ENCODE measurements at places on chromosomes 2 and 18.

DNA sequence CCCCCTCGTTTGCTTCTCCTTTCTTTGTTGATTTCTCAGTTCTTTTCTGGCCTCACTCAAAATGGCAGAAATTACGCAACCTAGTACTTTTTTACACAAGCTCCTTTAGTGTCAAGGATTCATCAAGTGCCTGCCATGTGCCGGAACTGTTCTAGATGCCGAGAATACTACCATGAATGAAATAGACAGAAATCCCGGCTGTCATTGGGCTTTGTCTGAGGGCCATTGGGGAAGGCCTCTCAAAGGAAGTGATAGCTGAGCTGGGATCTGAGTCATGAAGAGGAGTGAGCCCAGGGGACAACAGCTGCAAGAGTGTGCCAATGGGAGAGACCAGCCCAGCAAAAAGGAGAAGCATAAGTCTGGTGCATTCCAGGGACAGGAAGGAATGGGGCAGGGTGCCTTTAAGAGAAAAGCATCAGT, 34.3 kb upstream of the PPP1CB start:
- peak; percentile 90 for DNase-seq

DNA sequence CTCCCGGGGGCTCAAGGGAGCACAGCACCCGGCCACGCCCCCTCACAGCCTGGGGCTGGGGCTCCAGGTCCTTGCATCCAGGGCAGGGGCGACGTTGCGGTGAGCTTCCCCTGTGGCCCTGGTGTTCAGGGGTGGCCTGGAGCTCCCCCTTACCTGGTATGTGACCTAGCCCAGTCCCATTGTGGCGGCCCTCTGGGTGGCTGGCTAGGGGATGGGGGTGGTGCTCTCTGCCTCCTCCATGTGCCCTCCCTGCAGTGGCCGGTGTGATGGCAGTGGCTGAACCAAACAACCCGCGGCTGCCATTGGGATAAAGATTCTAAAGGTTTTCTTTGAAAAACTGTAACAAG, 288.3 kb downstream of the RDH14 start:
- no peak for DNase-seq

- no peak for DNase-seq
These were observed 30.1 kb downstream of the RBKS start for GRCh38 chr2:27860111-27860510.

DNA sequence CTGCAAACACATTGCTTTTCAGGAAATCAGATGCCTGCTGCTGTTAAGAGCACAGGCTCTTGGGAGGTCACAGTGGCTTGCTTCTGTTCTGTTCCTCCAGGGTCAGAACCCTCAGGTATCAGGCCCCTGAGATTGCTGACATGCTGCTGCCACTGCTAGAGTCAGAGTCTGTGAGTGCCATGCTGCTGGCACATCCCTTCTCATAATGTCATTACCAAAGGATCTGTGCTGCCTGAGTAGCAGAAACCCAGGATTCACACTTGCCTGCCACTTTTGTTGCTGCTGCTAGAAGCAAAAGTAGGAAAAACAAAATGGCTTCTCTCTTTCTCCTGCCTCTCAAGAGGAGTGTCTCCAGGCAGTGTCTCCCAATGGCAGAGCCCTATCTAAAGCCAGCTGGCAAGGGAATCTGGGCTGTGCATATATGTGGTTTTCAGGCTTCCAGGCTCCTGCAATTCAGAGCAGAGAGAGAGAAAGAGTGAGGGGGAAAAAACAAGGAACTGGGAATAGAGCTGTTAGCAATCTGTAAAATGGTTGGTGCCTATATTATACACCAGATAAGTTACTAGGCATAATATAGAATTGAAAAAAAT, 180.3 kb downstream of the MYCN start:
- no peak for DNase-seq

GRCh38 chr2:149634103-149634502, 46.5 kb upstream of the MMADHC start:
- no peak for DNase-seq

DNA sequence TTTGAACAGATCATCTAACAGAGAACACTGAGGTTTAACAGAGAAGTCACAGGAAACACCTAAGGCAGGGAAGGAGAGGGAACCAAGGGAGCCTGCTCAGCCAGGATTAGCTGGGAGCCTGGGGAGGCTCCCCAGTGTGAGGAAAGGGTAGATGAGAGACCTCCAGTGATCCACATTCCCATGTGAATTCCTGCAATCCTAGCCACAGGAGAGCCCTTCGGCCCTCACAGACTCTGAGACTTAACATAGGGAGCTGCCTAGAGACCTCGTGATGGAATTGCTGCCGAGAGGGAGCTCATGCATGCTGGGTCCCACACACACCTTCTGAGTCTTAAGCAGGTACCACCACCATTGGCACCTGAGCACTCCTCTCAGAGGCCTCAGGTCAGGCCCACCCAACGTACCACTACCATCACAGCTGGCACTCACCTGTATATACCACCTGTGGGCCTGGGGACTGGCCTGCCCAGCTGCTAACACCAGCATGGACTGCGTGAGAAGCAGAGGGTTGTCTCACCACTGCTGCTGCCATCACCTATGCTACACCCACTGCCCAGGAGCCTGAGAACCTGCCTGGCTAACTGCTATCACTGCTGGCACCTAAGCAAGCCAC, 225.9 kb upstream of the RASGRP3 start:
- DNase-seq, result no peak

GRCh38 chr18:79257480-79257879, 138.2 kb upstream of the NFATC1 start:
- no peak for DNase-seq

- DNase-seq, result peak; percentile 21
These were observed 552.3 kb downstream of the KCNJ3 start for GRCh38 chr2:155250800-155251199.

DNA sequence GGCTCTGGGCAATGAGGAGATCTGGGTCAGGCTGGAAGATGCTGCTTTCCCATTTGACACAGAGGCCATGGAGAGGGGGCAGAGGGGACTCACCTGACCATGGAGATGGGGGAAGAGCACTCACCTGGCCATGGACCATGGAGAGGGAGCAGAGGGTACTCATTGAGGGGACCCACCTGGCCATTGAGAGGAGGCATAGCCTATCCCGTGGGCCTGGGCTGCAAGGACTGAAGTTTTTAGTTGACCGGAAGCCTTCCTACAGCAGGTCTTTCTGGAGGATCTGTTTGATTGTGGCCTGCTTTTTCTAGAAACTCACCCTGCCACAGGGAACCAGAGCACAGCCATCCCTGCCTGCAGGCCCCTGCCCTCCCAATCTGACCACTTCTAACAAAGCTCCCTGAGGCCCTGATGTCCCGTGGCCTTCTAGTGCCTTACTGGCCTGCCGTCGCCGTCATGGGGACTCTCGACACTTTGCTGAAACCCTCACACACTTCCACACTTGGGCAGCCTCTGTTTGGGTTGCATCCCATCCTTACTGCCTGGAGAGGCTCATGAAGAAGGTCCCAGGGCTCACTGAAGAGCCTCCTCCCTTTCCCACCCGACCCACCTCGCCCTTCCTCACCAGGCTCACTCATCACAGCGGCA, 5.1 kb upstream of the PROM2 start:
- no peak for DNase-seq

GRCh38 chr18:10286580-10287150, 167.8 kb upstream of the APCDD1 start:
- no peak for DNase-seq

DNA sequence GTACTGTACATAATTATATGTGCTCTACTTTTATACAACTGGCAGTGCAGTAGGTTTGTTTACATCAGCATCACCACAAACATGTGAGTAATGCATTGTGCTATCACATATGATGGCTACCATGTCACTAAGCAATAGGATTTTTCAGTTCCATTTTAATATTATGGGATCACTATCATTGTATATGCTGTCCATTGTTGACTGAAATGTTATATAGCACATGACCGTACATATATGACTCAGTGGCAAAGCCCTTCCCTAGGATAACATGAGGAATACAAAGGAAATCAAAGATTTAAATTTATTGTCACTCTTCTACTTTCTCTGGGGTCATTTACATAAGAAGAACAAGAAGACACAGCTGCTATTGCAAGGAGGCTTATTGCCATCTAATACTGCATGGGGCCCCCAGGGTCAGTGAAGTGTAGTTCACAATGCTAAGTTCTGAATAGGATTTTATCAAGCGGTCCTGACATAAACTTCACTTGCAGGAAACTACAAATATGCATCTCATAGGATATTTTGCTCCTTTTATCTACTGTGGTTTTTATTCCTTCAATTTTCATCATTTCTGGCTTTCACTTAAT, 21.8 kb downstream of the PDE1A start:
- peak; percentile 21 for DNase-seq

GRCh38 chr2:177245010-177245422, 19.5 kb downstream of the NFE2L2 start:
- DNase-seq, result peak; percentile 93

- peak; percentile 36 for DNase-seq
These were observed 472.0 kb upstream of the ETAA1 start for GRCh38 chr2:66925128-66925527.

- DNase-seq, result peak; percentile 45
These were observed 13.0 kb upstream of the FAHD2A start for GRCh38 chr2:95389245-95390119.

DNA sequence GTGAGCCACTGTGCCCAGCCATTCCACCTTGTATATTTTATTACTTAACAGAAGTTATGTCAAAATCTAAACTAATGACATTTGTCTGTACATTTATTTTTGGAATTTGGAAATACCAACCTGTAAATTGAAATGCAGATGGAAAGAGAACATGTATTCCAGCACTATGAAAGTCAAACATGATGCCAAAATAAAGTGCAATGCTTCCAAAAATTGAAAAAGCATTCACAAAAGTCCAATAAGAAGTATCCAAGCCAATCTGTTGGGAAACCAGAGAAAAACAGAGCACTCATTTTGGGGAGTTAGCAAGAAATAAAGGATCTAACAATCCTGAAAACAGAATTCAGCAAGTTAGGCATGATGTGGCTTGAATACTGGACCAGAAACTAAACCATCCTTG, 30.3 kb upstream of the NARS1 start:
- no peak for DNase-seq

- peak; percentile 65 for DNase-seq
These were observed 209.2 kb upstream of the SYT4 start for GRCh38 chr18:43486462-43486861.

- no peak for DNase-seq
These were observed 240.5 kb downstream of the BCL2 start for GRCh38 chr18:63079114-63079513.

GRCh38 chr2:96204836-96205624, 3.6 kb downstream of the STARD7 start:
- DNase-seq, result no peak

DNA sequence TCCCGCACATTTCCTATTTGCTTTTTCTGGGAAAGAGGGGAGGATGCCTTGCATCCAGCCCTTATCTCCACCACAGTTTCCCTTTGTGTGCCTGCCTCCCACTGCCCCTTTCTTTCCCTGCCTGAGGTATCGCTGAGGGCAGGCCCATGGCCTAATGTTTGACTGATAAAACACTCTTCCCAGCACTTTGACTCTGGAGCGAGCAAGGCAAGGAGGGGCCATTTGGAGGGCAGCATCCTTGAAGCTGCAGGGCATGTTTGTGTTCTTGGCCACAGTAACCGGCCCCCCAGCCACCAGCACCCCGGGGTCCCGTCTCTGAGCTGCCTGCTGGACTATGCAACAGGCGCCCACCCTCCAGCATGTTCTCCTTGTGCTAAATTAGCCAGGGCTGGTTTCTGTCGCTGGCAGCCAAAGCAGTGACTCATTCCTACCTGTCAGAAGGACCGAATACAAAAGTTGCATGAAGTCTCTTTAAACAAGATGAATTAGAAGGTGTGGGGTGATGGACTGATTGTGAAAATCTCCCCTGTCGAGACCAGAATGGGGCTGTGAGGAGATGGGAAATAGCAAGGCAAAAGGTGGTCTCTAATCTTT, 50.7 kb downstream of the BCL2L11 start:
- no peak for DNase-seq

- no peak for DNase-seq
These were observed 155.7 kb downstream of the ALK start for GRCh38 chr2:29765721-29766120.

GRCh38 chr18:77249569-77250500, at the start of gene GALR1:
GALR1 (plus strand) TSS chr18:77249848; CDS start chr18:77250549, 701 bp downstream.
- DNase-seq, result no peak

- DNase-seq, result no peak
These were observed 105.2 kb downstream of the CCDC85A start for GRCh38 chr2:56288838-56289580.

DNA sequence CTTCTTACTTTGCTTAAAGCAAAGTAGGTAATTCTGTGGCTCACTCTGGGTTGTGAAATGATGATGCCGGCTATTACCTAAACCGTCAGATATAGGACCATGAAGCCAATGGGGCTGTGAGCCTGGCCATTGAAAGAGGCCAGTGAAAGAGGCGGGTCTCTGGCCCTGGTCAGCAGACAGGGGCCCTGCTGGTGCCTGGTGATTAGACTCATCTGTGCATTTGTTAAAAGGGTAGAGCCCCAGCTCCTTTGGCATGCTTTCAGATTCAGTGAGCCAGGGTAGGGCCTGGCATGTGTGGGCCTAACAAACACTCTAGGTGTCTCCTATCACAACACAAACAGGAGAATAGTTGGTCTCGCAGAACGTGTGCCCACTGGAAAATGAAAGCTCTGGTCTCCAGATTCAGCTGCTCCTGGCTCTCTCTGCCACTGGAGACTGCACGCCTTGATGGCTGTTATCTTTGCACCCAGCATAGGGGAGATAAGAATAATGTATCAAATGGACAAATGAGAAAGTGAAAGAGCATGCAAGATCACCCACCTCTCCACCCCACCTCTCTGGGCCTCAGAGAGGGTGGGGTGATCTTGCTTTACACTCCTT, 6.9 kb downstream of the LRRC30 start:
- no peak for DNase-seq

DNA sequence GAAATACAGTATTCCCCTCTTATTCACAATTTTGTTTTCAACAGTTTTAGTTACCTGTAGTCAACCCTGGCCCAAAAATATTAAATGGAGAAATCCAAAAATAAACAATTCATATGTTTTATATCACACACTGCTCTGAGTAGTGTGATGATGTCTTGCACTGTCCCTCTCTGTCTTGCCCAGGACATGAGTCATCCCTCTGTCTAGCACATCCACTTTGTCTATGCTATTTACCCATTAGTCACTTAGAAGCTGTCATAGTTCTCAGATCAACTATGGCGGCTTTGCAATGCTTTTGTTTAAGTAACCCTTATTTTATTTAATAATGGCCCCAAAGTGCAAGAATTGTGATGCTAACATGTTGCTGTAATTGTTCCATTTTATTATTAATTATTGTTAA, 380.6 kb upstream of the REG3G start:
- DNase-seq, result no peak

GRCh38 chr18:8293184-8293583, 316.1 kb upstream of the RAB12 start:
- DNase-seq, result no peak

DNA sequence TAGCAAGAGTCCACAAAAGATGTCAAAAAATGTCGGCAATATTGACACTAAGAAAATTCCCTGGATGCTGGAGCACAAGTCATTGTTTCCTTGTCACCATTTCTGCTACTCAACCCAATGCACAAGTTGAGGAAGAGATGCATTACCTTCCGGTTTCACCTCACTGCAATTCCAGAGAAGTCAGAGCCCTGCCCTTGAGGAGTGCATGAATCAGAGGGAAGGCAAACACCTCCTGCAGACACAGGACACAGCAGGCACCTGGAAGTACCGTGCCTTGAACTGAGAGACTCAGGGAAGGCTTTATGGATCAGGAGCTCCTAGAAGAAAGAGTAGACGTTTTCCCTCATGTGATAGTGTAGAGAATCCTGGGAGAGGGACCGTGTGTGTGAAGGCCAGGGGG, 62.7 kb upstream of the ARL4C start:
- no peak for DNase-seq

GRCh38 chr18:5964996-5965395, 69.7 kb upstream of the TMEM200C start:
- no peak for DNase-seq

GRCh38 chr2:233999182-233999581, 51.3 kb upstream of the SPP2 start:
- no peak for DNase-seq
